Immature natural killer cell (primary cell): ENCODE measurements at places on chromosomes 1 and 21. TPM values are rescaled to one million over a fixed set of nuclear protein-coding genes. Genes with fewer than 3 reads are reported as not detected.

FLG gene
- polyA plus RNA-seq: 0.03 TPM

GPR89A gene
- 28.0 TPM for polyA plus RNA-seq

SLC5A3 gene
- polyA plus RNA-seq: 1.9 TPM

KRTAP21-1 gene
- not detected for polyA plus RNA-seq

TMEM269 gene
- not detected for polyA plus RNA-seq

SNX27 gene
- polyA plus RNA-seq: 4.4 TPM

SEC16B gene
- not detected for polyA plus RNA-seq

SLC25A34 gene
- not detected for polyA plus RNA-seq

SPRR4 gene
- not detected for polyA plus RNA-seq

GREM2 gene
- 0.72 TPM for polyA plus RNA-seq

NBPF8 gene
- 0.49 TPM for polyA plus RNA-seq

RC3H1 gene
- polyA plus RNA-seq: 5.7 TPM

SDC3 gene
- polyA plus RNA-seq: not detected

VAV3 gene
- polyA plus RNA-seq: 19.4 TPM

SMIM1 gene
- polyA plus RNA-seq: 0.96 TPM

NHLH1 gene
- not detected for polyA plus RNA-seq

TDRD5 gene
- polyA plus RNA-seq: not detected

C1QB gene
- not detected for polyA plus RNA-seq

EPS8L3 gene
- 0.09 TPM for polyA plus RNA-seq

GBP3 gene
- polyA plus RNA-seq: 18.2 TPM

NMNAT2 gene
- polyA plus RNA-seq: not detected

GPA33 gene
- polyA plus RNA-seq: 6.7 TPM

AMY1C gene
- polyA plus RNA-seq: not detected

CD247 gene
- polyA plus RNA-seq: 1,122 TPM

GABRD gene
- not detected for polyA plus RNA-seq

PGLYRP3 gene
- not detected for polyA plus RNA-seq

IARS2 gene
- 76.8 TPM for polyA plus RNA-seq

GNAT2 gene
- polyA plus RNA-seq: not detected

PADI2 gene
- 1.6 TPM for polyA plus RNA-seq

ABCG1 gene
- 8.2 TPM for polyA plus RNA-seq

PLPPR4 gene
- not detected for polyA plus RNA-seq

SYPL2 gene
- 0.28 TPM for polyA plus RNA-seq

BACE2 gene
- 0.82 TPM for polyA plus RNA-seq

PLA2G4A gene
- polyA plus RNA-seq: not detected

SLC35F3 gene
- polyA plus RNA-seq: not detected

TTC24 gene
- 0.40 TPM for polyA plus RNA-seq

MX2 gene
- polyA plus RNA-seq: 11.1 TPM

KRTAP23-1 gene
- polyA plus RNA-seq: not detected

AGMAT gene
- polyA plus RNA-seq: 0.64 TPM

MYOC gene
- not detected for polyA plus RNA-seq

MYOG gene
- not detected for polyA plus RNA-seq

LAPTM5 gene
- polyA plus RNA-seq: 464 TPM

MACO1 gene
- polyA plus RNA-seq: 5.2 TPM

CFHR3 gene
- not detected for polyA plus RNA-seq

LCE1E gene
- polyA plus RNA-seq: not detected

ZDHHC18 gene
- 7.8 TPM for polyA plus RNA-seq
